Mesothelial cell of epicardium (in vitro differentiated cells): ENCODE measurements at places on chromosomes 5 and 9.

- DNase-seq, result no peak
These were observed 2.3 kb downstream of the SMIM33 start for GRCh38 chr5:139473105-139473504.

GRCh38 chr5:25128606-25129005 lies 483.8 kb upstream of the CDH10 start:
- DNase-seq, result no peak

DNA sequence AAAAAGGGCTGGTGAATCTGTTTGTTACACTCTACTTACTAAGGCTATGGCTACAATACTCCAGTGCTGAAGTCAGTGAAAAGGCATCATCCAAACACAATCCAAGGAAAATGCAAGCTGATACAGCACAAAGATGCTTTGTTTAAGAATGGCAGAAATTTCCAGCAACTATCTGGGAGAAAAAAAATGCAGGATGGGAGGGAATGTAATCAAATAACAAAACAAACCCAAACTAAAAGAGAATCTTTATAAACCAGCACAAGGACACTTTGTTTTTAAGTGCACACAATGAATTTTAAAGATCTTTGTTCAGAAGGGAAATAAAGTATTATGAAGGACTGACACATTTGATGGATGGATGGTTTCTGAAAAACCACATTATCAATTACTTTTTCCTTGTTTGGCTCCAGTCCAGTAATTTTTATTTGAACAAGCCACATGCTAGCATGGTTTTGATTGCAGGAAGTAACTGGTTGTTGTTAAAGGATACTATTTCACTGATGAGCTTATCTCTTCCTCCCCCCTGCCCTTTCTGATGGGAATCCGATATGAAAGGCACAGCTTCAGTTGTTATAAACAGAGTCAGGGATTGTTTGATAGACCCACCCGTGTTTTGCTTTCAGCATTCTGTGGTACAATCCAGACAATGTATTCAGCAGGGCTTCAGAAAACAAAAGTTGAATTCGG lies 12.1 kb upstream of the TLE4 start:
- DNase-seq, result no peak

DNA sequence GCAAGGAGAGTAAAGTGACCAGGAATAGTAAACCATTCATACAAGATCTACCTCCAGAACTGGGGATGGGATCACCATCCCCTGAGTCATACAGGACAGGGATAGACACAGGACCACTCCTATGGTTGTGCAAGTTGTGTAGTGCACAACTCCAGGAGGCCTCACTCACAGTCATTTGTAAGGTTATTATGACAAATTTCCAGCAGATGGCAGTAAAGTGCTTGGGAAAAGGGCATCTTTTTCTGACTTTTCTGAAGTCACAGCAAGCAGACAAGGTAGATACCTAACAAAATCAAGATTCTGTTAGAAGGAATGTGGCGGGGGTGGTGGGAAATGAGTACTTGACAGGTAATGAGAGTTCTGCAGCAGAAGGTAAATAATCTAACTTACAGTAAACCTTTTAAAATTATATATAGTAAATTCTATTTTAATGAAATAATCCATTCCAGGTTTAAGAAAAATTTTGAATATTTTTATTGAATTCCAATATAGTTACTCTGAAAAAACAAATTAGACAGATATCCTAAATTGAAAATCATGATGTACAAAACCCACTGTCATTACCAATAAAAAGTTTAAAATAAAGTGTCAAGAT lies 16.7 kb upstream of the KIF27 start:
- no peak for DNase-seq

DNA sequence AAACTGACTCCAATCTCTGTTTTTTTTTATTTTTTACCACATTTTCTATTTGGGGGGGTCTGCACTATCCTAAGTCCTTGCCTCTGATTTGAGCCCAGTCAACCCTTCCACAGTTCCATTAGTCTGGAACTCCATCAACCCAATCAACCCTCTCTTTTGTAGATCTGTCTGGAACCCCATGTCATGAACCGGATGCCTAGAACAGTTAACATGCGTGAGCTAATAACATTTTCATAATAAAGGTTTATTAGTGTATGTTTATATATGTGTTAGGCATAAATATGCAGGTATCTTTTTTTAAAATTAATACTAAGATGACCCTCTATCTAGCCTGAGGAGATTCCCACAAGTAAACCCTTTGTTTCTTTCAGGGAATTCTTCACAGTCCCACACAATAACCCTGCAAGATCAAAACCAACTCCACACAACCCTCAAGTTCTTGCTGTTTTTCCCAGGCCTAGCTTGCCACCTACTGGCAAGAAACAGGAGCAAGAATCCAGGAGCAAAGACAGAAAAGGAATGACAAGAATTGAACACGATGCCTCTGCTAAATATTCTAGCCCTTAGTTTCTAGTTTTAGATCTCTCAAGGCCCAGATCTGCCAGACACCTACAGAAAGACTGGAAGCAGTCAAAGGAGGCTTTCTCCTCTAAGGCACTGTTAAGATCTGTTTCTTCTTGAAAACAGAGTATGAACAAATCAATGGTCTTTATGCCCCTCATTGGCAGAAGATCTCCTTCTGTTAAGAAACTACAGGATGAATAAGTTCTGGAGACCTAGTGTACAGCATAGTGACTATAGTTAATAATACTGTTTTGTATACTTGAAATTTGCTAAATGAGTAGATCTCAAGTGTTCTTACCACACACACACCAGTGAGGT lies 100.4 kb downstream of the TRIM36 start:
- no peak for DNase-seq

DNA sequence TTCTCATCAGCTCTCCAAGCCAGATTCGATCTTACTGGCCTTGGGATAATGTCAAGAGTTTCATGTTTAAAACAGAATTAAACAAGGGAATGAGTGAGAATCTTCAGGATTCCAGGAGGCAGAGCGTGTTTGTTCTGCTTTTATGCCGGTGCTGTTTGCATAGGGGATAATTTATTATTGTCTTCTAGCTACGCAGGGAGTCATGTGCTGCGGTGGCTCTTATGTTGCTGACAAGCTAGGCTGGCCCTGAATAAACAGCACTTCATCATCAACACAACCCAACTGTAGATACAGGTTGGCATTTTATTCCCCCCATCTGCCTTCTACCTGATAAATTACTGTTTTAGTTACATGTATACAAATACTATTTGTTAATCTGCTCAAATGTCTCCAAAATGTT lies 47.1 kb upstream of the PCA3 start:
- no peak for DNase-seq

DNA sequence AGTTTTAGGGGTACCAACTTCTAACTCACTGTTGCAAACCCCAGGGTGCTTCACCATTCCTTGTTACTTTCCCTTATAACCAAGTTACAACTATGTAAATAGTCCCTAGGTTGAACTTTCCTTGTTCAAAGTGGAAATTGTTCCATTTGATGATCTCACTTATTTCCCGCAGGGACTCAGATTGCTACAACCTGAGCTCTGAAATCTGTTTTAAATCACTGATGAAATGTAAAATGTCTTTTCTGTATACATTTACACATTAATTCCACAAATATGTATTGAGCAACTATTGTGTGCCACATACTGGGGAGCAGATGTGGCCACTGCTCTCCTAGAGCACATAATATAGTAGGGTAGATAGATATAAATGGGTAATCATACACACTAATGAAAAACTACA lies 69.1 kb upstream of the TARS1 start:
- no peak for DNase-seq

- DNase-seq, result no peak
These were observed 168.4 kb downstream of the TTLL11 start for GRCh38 chr9:121924700-121925099.
